Fibroblast of skin of right biceps (primary cell): ENCODE measurements at places on chromosomes 11 and 22.

DNA sequence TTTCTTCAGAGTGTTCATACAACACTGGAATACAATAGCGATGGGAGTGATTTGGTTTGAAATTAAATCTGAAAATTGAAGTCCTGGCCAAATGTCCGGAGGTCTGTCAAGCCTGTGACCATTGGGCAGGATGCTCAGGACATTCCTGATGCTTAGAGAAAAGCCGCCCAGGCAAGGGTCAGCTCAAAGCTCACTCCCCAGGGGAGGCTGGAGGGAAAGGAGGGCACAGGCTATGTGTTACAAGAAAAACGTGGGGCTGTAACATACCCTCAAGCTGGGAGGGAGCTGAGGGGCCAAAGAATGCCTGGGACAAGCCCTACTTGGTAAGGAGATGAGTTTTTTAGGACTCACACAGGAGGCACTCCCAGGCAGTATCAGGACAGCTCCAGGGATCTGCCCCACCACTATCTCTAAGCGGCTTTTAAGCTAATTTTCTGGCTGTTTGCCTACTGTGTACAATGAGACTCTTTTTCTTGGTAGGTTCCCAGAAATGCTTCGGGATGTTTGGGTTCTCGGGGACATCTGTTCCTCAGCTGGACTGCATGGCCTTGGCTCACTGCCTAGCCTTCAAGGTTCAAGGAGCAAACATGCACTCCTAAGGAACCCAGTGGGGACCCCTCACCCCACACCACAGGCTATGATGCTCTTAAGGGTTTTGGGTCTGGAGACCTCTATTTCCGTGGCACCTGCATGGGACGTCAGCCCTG lies 500.1 kb downstream of the BRD1 start:
- DNase-seq = no peak

- peak; percentile 62 for DNase-seq
These were observed 32.7 kb downstream of the THOC5 start for GRCh38 chr22:29520851-29521250.

DNA sequence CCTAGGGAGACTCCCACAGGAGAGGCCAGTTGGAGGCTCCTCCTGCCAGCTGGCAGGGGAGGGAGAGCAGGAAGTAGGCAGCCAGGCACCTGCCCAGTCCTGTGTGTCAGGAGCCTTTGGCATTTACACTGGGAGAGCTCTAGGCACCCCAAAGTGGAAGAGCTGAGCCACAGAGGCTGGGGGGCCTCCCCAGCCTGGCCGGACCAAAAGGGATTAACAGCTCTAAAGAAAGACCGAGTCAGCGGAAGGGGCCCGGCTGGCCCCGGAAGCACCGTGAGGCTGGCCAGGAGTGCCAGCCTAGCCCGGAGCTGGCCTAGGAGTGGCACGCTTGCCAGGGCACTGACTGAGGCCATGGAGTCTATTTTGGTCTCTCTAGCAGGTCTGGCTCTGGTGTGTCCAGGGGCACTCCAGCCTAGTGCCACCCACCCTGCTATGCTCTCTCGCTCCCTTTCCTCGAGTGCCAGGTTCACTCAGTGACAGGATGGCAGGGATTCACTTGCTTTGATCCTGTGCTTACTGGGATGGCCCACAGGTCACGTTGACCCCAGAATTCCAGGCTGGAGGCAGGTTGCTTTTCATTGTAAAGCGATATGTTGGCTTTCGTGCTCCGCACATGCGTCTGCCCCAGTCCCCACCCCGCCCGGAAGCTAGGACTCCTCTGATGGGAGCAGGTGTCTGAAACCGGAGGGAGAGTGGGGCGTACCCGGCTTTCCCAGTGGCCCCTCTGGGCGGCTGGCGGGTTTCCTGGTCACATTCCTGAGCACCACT lies 3.3 kb upstream of the KMT5B start:
- no peak for DNase-seq

DNA sequence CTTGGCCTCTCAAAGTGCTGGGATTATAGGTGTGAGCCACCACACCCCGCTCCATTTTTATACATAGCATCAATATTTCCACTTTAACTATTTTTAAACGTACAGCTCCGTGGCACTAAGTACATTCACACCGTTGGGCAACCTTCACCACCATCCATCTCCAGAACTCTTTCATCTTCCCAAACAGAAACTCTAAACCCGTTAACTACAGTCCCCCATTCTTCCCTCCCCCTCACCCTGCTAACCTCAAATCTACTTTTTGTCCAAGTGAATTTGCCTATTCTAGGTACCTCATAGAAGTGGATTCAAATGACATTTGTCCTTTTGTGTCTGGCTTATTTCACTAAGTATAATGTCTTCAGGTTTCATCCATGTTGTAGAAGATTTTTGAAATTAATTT lies 3.4 kb downstream of the IGLL1 start:
- no peak for DNase-seq

DNA sequence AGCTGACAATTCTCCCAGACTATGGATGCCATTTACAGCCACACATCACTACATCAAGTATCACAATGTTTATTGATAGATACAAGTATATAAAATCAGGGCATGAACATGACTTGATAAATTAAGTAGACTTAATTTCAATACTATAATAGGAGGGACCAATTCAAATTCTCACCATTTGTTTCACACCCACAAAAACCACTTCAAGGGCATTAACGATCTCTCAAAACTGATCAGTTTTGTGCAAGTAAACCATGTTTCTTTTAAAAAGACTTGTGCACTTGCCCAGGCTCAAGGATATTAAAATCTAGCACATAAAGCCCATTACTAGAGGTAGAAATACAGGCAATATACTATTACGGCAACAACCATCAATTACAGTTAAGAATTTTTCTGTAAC lies 11.7 kb downstream of the EIF4G2 start:
- DNase-seq = no peak

- peak; percentile 53 for DNase-seq
These were observed 565 bp downstream of the NUCB2 start for GRCh38 chr11:17277024-17277584.

DNA sequence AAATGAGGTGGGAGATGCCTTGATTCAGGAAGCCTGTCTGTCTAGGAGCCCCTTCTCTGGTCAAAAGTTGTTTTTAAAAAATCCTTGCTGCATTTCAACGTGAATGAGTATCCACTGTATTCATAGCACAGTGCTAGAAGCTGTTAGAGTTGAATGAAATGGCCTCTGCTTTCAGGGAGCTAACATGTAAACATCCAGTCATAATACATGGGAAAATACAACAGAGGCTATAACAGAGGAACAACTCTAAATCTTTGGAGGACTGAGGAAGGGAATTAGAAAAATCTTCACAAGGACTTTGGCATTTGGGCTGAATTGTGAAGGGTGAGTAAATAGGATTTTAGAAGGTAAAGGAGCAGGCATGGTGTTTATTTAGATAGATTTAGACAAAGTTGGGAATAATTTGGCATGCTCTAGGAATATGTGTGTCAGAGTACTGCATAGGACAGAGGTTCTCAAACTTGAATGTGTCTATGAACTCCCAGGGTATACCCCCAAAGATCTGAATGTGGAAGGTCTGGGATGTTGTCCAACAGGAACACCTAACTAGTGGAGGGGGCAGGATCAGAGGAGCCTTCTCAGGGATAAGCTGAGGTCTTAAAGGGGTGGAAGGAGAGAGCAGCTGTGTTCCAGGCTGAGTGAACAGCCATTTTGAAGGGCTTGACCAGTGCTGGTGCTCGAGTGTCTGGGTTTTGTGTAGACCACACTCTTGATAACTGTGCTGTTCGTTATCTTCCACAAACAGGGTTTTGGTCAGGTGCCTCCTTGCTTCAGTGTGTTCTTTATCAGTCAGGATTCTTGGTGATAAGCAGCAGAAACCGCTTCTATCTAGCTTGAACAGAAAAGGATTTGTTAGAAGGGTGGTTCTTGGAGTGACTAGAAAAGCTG lies 12.7 kb downstream of the SREBF2 start:
- no peak for DNase-seq

DNA sequence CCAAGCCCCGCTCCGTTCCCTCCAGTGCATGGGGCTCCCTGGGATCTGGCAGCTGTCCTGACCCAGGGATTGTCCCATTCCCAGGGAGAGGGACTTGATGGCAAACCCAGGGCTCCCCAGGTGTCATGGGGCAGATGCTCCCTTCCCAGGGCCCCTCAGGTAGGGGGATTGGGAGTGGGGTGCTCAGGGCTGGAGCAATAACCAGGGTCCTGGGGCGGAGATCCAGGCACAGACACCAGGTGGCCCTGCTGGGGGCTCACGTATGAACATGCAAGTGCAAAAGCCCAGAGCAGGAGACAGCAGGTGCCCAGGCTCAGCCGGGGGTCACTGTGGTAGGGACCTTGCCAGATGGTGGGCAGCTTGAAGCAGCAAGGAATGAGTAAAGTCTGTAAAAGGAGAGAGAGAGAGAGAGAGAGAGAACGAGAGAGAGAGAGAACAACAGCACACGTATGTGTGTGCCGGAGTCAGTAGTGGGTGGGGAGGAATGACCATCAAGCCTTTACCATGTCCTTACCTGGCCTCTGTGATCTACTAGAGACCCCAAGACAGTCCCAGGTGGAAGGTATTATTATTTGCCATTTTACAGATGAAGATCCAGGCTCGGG lies 19.3 kb upstream of the MPPED1 start:
- no peak for DNase-seq

- no peak for DNase-seq
These were observed 8.7 kb downstream of the CENATAC start for GRCh38 chr11:119006656-119007055.

DNA sequence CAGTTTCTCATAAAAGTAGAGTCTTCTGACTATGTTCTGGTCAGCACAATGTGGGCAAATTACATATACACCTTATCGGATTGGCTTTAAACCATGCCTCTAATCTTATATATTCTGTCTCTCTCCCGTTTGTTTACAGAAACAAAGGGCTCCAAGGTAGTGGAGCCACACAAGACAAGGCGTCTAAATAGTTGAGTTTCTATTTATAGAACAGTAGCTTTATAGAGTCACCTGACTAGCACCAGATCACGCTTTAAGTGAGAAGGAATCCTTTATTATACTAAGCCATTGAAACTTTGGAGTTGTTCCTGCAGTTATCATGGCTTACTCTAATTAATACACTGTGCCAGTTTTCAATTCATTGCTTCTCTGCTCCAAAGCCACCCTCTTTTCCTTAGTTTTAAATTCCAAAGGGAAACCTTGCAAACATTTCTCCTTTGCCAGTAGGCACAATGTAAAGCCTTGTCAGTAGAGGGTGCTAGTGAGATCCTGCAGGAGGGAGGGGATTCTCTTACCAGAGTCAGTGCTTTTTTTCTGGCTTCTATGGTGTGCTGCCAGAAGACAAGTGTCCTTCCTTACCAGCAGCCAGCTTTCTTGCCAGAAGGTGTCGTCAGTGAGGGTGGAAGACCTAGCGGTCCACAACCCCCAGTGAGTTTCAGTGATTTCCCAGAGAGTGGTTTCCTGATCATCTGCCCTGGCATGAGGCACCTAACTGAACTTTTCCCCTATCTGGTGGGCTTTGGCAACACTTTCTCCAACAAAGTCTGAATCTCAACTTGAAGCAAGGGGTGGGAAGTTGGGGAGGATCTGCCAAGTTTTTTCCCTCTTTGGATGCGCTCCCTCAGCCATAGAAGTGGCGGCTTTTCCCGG lies 71.7 kb downstream of the RAB38 start:
- DNase-seq = peak; percentile 52

DNA sequence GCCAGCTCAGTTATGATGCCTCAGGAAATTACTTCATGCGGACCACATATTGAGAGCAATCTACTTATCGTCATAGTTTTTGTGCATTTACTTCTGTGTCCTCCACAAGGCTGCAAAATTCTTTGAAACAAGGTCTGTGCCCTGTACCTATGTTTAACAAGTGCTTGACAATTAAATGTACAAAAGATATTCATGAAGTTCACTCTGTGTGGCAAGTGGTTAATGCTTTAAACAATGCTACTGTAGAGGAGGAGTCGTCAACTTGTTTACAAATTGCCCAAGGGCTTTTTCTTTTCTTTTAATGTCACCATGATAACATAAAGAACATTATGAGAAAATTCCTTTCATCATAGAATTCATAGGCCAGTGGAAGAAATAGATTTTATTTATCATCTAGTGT lies 871.5 kb upstream of the CCDC90B start:
- DNase-seq = no peak

- DNase-seq = no peak
These were observed 20.2 kb downstream of the PDGFB start for GRCh38 chr22:39224550-39224949.

GRCh38 chr11:235997-236773 lies at the start of gene SIRT3:
SIRT3 (minus strand) TSS chr11:236342; CDS start chr11:236328, 14 bp downstream.
- DNase-seq = peak; percentile 87

- DNase-seq = no peak
These were observed 3.7 kb upstream of the ELFN2 start for GRCh38 chr22:37430941-37431340.

DNA sequence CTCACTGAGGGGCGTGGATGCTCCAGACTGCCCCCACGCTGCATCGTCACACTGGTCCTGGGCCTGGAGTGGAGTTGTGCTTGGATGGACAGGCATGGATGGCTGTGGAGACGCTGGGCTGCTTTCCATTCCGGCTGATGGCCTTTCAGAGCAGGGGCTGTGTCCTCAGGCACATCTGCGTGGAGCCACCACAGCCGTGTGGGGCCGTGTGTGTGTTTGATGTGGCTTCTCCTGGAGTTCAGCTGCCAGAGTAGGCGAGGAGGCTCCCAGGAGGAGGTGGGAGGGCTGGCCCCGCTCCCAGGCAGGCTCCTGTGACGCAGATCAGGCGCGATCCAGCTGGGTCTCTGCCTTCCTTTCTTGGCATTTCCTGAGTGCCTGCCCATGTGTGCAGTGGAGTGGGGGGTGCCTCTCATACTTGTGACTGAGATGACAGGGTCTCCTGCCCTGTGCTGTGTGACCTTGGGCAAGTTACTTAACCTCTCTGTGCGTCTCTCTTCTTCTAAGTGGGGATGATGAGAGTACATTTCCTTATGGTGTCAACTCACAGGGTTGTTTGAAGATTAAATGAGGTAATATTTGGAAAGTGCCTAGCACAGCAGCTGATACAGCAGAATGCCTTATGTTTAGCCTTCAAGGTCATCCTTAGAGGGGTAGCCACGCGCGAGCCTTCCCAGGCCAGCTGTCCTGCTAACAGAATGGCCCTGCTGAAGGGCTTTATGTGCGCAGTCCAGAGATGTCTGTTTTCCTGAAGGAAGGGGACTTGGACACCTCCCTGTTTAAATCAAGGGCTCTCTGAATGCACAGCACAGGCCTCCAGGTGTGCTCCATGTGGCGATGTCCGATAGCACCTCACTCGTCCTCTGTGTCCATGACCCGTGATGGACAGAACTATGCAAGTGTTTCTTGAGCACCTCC lies 33.5 kb downstream of the GLB1L2 start:
- DNase-seq = no peak

DNA sequence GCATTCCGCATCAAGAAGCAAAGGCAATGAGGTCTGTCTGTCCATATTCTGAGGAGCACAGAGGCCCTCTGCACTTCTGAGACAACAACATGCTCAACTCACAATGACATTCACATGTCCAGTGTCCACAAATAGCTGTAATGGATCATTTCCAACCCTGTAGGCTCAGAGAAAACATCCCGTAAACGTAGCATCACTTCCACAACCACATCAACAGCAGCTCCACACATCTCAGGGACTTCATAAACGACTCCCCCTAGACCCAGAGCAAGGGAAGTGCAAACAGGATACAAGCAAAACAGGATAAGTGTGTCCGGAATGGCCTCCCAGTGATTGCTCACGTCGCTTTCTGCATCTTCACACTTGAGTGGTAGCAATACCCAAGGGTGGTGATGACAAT lies 100.2 kb downstream of the SYN3 start:
- no peak for DNase-seq
